ENCODE measurements at places on chromosomes 11 and 22.

DNA sequence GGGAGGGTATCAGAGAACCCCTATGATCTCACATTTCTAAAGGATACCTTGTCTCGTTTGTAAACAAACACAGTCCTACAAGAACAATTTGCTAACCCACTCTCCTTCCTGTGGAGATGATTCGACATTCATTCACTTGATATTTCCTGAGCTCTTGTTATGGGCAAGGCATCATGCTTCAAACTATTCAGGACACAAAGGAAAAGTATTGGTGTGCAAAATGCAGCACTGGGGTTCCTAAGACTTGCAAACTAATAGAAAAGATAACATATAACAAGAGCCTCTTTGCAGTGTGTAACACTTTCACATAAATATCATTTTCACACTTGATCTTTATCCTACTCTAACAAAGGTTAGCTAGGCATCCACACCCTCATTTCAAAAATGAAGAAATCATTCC lies 211.5 kb upstream of the BLID start:
- no peak for DNase-seq

DNA sequence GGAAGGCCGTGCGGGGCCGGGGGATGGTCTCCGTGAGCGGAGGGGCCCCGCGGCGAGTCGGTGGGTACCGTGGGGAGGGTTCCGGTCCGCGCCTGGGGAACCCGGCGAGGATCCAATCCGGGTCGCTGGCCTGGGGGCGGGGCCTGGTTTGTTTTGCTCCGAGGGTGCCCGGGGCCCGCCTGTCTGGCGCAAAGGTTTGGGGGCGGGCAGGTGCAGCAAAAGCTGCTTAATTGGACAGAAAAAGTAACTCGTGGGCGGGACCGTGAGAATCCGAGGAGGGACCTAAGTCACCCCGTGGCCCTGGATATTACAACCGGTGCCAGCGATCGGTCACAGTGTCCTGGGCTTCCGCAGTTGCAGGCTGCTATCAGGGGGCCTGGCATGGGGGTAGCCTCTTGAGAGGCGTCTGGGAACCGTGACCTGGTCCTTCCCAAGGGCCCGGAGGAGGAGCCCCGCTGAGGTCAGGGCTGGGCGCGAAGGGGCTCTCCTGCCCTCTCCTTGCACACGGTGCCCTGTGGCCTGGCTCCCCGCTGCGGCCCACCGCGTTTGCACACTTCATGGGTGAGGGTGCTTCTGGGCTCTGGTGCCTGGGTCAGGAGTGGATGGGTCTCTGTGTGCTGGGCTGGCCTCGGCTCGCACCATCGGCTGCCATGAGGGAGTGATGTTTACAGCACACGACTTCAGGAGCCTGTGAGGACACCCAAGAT lies 1.4 kb downstream of the PNPLA2 start:
- DNase-seq, result peak; percentile 95

- DNase-seq, result no peak
Measured at GRCh38 chr22:49480896-49481658, 346.6 kb downstream of the BRD1 start.

GRCh38 chr22:37094239-37094638 lies 15.3 kb downstream of the TMPRSS6 start:
- no peak for DNase-seq

GRCh38 chr22:31082606-31083376 lies 1.7 kb downstream of the SMTN start:
- DNase-seq, result peak; percentile 34

- DNase-seq, result no peak
Measured at GRCh38 chr22:16829985-16830384, 4.8 kb upstream of the XKR3 start.

- no peak for DNase-seq
Measured at GRCh38 chr11:22728600-22729389, 62.4 kb downstream of the GAS2 start.

- DNase-seq, result peak; percentile 34
Measured at GRCh38 chr11:70364745-70365543, 33.4 kb upstream of the CTTN start.

DNA sequence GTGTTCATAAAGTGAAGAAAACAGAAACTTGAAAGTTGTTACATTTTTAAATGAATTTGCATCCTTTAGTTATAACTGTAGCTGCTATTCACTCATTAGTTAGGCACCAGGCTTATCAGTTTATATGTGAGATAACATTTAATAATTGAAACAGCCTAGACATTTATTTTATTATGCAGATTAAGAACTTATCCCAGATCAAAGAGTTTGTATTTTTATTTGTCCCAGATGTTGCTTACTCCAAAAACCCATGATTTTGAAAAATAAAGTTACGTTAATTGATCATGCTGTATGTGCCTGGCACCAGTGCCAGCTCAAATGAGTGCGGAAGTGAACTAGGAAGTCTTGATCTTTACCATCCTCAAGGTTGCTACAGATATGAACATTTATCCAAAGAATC lies 172.7 kb upstream of the CARD18 start:
- no peak for DNase-seq

GRCh38 chr11:95584180-95584579 lies 205.4 kb downstream of the FAM76B start:
- no peak for DNase-seq

- DNase-seq, result no peak
Measured at GRCh38 chr11:14975252-14975587, 3.1 kb upstream of the CALCA start.

DNA sequence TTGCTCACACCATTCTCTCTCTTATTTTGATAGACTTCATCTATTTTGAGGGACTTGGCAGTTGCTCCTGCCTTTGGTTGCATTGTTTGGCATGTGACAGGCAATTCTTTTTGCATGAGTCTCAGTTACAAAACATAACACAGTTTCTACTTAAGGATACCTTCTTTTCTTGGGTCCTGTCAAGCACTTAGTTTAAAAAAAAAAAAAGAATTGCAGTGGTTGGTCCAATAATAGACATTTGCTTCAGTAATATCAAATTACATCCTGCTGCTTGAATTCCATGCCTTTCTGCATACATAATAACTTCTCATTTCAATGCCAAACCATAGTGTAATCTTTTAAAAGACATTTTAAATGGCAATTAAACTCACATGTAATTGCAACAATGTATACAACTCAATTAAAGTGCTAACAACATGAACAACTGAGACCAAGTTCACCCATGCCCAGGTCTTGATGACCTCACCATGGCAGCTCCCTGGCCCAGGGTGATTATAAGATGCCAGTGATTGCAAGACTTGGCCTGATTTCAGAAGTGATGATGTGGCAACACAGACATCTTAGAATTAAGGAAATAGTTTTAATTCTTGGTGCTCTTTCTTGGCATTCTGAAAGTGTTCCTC lies 32.2 kb upstream of the PLET1 start:
- DNase-seq, result no peak

DNA sequence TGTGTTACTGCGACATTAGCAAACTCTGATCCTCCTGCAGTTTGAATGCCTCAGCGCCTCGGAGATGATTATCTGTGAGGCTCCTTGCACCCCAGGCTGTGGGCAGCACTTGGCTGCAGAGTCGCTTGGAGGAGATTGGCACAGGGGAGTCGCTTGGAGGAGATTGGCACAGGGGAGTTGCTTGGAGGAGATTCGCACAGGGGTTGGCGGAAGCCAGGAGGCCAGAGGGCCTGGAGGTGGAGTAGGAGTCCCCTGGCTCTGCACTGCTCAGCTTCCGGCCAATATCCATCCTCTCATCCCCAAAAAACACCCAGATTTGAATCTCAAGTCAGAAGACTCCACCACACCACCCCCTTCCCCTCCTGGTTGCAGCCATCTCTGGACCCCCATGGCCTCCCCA lies 192.6 kb upstream of the NECTIN1 start:
- no peak for DNase-seq

- DNase-seq, result no peak
Measured at GRCh38 chr11:14022251-14022650, 59.7 kb downstream of the SPON1 start.

DNA sequence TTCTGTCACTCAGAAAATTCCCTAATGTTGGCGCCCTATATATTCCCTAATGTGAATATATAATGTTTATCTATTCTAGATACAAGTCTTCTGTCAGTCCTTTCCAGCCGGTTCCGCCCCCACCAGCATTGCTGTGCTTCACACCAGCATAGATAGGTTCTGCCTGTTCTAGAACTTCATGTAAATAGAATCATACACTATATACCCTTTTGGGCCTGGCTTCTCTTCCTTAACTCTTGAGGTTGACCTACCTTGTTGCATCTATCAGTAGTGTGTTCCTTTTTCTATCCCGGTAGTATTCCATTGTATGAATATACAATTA lies 34.6 kb downstream of the OTOG start:
- DNase-seq, result no peak

- DNase-seq, result no peak
Measured at GRCh38 chr11:115544422-115544948, 40.3 kb upstream of the CADM1 start.

DNA sequence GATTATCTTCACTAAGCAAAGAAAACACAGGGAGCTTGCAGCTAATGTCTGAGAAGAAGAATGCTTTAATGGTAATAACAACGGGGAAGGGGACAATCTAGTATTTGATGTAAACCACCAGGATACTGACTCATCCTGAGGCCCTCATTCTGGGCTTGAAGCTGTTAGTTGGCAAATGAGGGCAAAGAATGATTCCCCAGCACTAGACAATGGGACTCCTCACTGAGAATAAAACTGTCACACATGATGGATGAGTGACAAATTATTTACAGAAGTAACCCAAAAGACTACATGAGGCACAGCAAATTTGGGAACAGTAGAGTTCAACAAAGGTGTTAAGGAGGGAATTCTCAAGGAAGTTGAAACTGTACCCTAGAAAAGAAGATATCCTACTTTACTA lies 76.3 kb downstream of the FAM168A start:
- no peak for DNase-seq

- no peak for DNase-seq
Measured at GRCh38 chr11:115939104-115939730, 435.0 kb upstream of the CADM1 start.

- DNase-seq, result peak; percentile 26
Measured at GRCh38 chr11:114135737-114136151, 76.2 kb downstream of the ZBTB16 start.

DNA sequence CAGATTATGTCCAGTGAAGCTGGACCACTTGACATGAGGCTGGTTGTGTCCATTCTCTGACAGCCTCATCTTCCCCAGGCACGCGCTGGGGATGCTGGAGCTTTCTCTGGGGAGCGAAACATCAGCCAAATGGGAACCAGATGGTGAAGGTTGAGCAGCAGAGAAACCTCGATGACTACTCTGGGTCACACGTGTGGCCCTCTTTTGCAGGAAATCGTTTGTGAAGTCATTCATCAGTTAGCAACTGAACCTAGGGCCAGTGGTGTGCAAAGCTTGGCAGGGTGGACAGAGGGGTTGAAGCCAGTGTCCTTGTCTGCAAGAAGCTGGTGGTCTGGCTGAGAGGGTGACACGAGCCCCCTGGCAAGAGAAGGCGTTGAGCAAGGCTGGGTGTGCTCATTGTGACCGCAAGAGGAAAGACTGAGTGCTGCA lies 109.8 kb downstream of the ZBTB16 start:
- DNase-seq, result no peak

GRCh38 chr11:16191212-16191867 lies 165.0 kb downstream of the SOX6 start:
- DNase-seq, result no peak

DNA sequence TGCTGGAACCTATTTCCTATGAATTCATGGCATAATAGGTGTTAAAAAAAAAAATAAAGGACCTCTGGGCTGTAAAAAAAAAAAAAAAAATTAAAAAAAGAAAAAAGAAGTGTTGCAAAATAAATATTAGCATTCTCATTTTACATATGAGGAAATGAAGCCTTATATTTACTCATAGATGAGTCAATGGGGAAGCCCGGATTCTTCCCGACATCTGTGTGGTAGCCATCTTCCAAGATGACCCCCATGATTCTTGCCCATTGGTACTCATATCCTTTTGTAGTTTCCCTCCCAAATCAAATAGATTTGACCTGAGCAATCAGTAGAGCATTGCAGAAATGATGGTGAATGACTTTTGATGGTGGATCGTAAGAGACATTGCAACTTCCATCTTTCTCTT lies 3.0 kb upstream of the SWAP70 start:
- peak; percentile 8 for DNase-seq

DNA sequence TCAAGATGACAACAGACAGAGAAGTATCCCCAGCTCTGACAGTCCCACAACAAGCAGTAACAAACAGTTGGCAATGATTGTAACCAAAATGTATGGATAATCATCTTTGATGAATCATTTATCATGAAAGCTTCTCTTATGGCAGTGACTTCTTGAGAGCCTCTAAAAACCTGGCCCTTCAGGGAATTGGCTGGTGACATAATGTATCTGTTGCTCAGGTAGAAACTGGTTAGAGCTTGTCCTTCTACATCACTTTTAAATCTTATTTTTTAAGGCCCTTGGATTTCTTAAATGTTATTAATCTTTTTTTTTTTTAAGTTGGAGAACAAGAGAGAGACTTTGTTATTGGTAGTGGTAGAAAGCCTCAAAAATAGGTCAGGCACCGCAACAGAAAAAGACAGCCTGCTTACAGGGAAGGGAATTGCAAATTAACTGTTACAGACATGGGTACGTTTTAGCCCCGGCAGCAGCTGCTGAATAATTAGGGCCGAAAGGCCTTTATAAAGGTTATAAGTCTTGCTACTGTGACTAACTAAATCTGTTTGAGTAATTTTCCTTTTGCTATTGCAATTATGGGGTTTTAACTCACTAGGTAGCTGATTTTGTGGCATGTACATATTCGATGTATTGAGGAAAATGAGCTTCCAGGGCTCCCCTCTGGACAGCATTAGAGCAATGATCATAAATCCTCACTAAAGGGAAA lies 207.7 kb upstream of the LRRC4C start:
- no peak for DNase-seq

GRCh38 chr11:85672105-85672902 lies 7.4 kb upstream of the CREBZF start:
- no peak for DNase-seq

- DNase-seq, result no peak
Measured at GRCh38 chr11:75161506-75162095, 10.7 kb downstream of the SLCO2B1 start.

DNA sequence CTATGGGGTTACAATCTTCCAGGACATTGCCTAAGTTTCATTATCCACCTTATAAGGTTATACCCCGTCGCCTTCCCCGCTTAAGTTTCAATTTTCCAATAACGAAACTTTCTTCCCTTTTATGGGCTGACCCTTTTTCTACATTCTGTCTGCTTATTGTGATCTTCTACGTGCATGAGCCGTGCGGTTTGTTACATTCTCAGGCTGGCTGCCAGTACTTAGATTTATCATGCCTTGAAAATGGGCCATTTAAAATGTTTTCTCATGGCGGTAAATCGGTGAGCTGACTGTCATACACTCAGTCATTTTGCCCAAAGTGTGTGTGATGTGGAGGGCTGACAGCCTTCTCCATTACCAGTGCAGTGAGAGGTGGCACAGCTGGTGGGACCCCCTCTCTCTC lies 23.3 kb downstream of the DGCR6L start:
- DNase-seq, result no peak

DNA sequence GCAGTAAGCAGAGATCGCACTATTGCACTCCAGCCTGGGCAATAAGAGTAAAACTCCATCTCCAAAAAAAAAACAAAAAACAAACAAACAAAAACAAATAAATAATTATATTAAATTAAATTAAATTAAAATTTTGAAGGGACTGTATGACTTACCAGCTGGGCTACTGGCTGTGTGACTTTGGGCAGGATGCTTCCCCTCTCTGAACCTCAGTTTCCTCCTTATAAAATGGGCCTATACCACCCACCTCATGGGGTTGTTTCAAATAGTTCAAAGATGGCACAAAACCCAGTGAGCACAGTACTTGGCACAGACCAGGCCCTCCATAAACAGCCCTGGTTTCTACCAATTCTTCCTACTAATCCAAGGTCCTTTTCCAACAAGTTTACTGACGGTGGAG lies 34.9 kb downstream of the ASCC2 start:
- no peak for DNase-seq

GRCh38 chr11:27649800-27650199 lies 50.5 kb downstream of the BDNF start:
- DNase-seq, result no peak

All from CD4-positive, alpha-beta T cell treated with Interferon gamma for 1 hour (primary cell).